ENCODE measurements at places on chromosomes 11 and 22.

- no peak for DNase-seq
Observed at GRCh38 chr22:24066260-24066659, 55.2 kb downstream of the CABIN1 start.

- DNase-seq: no peak
Observed at GRCh38 chr11:60791153-60791933, 6.2 kb downstream of the MS4A10 start.

GRCh38 chr11:2375964-2376551 is 1.1 kb upstream of the CD81 start:
- DNase-seq: no peak

GRCh38 chr11:114160894-114161293 is 101.4 kb downstream of the ZBTB16 start:
- no peak for DNase-seq

- DNase-seq: no peak
Observed at GRCh38 chr11:115616971-115617370, 112.8 kb upstream of the CADM1 start.

- no peak for DNase-seq
Observed at GRCh38 chr22:40220316-40221054, 42.8 kb downstream of the TNRC6B start.

DNA sequence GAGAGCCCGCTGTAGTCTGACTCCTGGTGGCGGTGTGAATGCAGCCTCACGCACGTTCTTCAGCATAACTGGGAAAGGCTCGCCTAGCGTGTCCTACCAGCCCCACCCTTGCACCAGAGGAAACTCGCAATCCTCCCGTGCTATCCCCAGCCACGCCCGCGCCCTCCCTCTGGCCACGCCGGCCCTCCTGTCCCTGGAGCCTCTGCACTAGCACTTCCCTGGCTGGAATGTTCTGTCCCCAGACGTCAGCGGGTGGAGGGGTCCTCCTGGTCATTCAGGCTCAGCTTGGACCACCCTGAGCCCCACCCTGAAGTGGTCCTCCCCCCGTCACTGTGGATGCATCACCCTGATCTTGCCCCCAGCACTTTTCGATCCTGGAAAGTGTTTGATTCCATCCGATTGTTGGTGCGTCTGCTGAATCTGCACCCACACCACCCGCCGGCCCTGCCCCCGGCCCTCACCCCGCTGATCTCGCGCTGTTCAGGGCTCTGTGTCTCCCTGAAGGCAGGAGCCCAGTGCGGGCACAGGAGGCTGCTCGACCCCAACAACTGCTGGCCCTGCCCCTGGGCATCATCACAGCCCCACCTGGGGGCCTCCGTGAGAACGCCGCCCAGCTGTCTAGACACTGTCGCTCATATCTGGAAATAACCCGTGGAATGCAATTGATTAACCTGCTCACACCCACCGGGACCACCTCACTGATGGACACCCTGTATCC is 437.0 kb downstream of the TBC1D22A start:
- DNase-seq: no peak

DNA sequence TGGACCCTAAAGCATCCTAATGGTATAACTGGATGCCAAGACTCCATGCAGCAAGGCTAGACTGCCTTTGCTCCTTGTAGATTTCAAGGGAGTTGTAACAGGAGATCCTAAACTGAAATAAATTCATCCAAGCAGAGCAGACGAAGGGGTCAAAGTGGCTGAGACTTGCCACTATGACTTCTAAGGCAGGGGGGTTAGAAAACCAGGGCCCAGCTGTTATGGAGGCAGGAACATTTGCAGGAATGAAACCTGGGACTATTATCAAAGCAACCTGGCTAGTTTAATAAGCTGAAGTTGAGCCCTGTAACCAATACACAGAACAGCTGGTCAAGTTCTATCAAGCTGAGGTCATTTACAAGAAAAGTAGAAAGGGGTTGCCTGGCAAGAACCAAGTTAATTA is 122.2 kb upstream of the TRPC6 start:
- no peak for DNase-seq

DNA sequence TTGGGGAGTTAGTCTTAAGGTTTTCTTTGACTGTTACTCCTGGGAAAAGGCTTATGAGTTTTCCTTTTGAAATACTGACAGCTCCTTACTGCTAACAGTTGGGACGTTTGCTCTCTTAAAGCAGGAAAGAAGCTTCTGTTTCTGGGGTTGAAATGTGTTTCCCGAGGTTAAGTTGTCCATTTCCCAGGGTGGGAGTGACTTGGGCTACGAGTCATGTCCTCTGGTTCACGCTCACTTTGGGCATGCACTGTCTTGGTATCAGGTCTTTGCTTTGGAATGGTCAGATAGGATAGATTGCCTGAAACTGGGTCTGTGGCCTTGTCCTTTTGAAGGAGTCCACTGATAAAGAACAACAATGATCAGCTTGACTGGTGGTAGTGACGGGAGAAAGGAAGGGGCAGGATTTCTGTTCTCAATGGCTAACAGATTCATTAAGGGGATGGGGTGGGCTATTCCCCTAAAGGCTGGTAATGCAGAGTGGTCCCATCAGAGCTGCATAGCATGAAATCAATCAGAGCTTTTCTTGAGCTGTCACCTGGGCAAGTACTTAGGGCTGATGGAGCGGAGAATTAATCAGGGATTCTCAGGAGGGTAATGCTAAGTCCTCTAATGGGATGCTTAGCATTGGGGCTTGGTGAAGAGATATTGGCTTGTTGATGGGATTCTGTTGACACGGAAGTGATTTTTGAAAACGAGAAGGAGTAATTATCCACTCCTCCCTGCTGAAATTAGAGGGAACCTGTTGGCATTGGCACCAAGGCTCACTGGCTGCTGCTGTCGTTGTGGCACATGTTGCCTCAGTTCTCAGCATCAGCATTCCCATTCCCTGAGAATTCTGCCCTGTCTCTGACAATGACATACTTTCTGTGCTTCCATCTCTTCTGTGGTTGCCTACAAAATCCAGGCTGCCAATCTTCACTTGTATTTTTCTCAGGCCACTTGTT is 81.6 kb downstream of the TEAD1 start:
- DNase-seq: no peak

DNA sequence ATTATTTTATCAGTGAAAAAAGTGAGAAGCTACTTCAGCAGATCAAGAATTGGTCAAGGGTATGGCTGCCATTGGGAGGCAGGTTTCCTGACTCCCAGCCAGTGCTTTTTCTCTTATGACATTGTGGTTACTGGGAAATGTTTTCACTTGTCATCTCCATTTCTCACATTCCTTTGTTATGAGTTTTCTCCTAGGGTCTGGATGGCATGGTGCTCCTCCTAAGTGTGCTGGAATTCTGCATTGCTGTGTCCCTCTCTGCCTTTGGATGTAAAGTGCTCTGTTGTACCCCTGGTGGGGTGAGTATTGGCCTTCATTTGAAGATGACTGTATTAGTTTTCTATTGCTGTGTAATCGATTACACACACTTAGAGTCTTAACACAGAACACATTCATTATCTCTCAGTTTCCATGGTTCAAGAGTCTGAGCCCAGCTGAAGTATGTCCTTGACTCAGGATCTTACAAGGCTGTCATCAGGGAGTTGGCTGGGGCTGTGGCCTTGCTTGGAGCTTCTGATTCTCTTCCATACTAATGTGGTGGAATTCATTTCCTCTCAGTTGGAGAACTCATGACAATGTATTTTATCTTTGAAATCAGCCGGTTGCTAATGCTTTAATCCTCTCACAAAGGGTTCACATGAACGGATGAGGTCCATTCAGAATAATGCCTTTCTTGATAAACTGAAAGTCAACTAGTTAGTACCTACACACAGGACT is 21.0 kb upstream of the MS4A6E start:
- no peak for DNase-seq

DNA sequence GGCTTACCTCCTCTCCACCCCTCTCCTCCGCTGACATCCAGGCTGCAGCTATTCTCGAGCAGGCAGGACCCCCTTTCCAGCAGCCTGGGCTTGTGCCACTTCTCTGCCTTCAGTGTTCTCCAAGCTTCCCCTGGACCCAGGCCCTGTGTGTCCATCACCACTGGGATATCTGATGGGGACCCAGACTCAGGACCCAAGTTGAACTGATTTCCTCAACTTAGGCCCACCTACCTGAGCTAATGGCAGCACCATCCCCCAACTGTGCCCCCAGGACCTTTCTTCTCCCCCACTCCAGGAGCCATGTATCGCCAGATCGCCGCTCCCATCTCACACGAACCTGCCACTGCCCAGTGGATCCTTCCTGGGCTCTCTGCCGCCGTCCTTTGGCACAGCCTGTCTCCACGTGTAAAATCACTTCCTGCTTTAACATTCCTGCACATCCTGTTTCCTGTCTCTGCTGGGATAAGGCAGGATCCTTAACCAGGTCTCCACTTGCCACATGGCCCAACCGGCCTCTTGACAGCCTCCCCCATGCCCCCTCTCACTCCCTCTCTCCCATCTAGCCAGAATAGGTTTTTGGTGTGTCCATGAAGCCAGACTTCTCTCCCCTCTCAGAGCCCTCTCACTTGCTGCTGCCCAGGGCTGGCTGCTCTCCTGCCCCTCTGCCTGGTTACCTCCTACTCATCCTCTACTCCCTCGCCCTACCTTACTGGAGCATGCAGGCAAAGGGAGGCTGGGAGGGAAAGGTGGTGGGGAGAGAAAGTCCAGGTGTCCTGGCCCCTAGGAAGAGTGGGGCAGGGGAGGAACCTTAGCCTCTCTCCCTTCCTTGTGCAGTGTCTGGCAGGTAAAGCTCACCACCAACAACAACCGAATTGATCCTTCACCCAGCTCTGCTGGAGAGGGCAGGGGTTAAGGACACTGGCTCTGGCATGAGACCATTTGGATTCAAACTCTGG is 9.4 kb downstream of the SPATA19 start:
- DNase-seq: no peak

GRCh38 chr22:36391638-36392037 is 3.9 kb upstream of the MYH9 start:
- DNase-seq: no peak

DNA sequence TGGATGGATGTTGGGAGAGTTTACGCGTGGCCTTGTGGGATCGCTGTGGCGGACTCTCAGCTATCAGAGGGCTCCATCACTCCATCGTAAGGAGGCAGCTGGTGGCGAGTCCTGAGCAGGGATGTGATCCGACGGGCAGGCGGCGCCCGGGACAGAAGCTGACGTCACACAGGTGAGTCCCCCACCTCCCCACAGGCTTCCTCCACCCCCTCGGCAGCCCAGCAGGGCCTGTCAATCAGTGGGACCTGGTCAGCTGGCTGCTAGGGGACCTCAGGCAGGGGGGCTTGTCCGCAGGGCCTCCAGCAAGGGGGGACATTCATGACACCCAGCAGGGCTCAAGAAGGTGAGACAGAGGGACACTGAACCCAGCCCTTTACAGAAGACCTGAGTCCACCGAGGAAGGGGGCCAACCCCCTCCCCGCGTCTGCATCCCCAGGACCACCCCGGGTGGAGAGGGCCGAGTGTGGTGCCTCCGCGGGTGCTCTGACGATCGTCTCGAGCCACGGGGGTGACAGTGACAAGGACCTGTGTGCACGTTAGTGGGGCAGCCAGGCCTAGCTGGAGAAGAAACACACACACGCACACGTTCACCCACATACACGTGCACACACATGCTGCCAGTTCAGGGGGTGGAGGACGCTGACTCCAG is 7.1 kb downstream of the HRAS start:
- no peak for DNase-seq

GRCh38 chr11:69074375-69075140 is 25.8 kb downstream of the TPCN2 start:
- DNase-seq: no peak

- no peak for DNase-seq
Observed at GRCh38 chr11:60782393-60783140, 2.6 kb upstream of the MS4A10 start.

DNA sequence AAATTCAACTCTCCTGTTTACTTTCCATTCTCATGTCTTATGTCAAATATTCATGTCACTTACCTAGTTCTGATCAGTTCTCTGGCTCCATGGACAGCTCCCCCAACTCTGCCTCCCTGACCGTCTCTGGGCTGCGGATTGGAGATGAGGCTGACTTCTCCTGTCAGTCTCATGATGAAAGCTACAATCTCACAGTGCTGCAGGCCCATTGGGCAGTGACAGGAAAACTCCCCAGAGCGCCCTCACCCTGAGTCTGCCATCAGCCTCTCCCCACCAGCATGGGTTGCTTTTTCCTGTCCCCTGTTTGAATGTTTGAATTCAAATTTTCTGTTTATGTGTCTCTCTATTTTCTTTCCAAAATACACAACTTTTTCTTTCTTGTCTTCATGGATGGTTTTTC is 63.8 kb upstream of the TOP3B start:
- no peak for DNase-seq

GRCh38 chr22:20752873-20753272 is 21.0 kb upstream of the SERPIND1 start:
- no peak for DNase-seq

- DNase-seq: peak; percentile 86
Observed at GRCh38 chr11:18720808-18721560, 5.0 kb downstream of the IGSF22 start.

DNA sequence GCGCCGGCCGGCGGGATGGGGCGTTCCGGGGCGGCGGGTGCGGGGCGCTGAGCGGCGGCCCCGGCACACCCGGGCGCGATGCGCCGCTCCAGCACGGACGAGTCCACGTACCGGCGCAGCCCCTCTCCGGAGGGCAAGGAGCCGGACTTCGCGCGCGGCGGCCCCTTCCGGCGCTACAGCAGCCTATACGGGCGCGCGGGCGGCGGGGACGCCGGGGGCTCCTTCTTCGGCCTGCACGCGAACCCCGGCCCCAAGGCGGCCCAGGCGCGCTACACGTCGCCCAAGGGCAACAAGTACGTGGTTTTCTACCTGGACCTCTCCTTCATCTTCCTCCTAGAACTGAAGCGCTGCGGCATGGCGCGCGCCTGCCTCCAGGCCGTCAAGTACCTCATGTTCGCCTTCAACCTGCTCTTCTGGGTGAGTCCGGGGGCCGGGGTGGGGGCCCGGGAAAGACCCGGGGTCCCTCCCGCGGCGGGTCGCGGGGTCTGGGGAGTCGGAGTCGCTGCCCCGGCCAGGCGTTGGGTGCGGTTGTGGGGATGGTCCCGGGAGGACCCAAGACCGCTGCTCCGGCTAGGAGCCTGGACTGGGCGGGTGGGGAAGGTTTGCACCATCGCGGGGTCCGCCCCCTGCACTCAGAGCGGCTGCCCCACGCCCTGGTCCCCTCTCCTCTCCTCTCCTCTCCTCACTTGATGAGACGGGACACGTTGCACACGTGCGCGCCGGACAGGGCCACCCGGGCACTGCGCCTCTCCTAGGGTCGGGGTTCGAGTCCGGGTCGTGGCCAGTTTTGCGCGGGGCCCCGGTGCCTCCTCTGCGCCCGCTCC is 7.5 kb downstream of the TSPAN4 start:
- DNase-seq: no peak

DNA sequence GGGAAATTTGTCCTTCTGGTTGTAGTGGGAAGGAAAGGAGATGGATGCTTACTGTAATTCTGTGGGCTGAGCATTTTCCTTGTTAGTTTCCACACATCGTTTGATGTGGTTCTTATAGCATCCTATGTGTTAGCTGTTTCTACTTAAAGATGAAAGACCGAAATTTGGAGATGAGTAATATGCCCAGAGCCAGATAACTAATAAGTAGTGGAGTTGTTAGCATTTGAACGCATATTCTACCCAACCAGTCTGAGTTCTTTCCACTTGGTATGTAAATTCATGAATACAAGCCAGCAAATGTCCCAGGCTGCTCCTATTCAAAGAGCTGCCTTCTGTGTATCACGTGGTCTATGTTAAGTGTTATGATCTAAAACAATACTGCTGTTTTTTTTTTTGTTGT is 14.6 kb downstream of the SPECC1L start:
- DNase-seq: no peak

Data from activated naive CD8-positive, alpha-beta T cell treated with anti-CD3 and anti-CD28 coated beads, Interleukin-2, amount 50 U/mL, for 24 hours (primary cell).